ENCODE measurements at places on chromosomes 13 and 19. TPM values are rescaled to one million over a fixed set of nuclear protein-coding genes. Genes with fewer than 3 reads are reported as not detected.

Gene YJEFN3
- 10.0 TPM for total RNA-seq

Gene PSG6
- not detected for total RNA-seq

Gene FBXW9
- 6.0 TPM for total RNA-seq

Gene URI1
- 48.1 TPM for total RNA-seq

Data from activated CD8-positive, alpha-beta T cell treated with anti-CD3 and anti-CD28 coated beads, Interleukin-2, amount 10 ng/mL, durations not matched to agents 7 days and 5 days (primary cell).